Breast epithelium (tissue), 4 donors: ENCODE measurements at places on chromosomes 6 and 20.

- DNase-seq = no peak
- no peaks in the 10 kb centered on the region for H3K4me1 ChIP-seq
- H3K36me3 ChIP-seq = no peaks in the 10 kb centered on the region
These were observed 15.9 kb downstream of the PRDM1 start for GRCh38 chr6:106102034-106102433.

DNA sequence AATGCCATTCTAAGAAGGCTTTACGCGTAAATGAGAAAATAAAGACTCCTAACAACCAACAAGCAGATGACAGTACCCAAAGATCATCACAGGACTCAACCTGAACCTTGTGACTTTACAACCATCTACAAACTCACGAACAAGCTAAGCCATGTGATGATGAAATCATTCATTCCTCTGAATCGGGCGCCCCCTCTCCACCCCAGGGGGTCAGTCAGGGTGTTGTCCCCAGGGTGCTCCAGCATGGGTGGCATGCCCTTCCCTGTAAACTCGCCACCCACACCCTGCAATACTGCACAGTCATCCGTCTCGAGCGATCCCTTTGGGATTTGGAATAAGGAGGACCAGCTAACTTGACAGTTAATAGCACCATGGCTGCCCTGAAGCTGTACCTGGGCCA, 12.6 kb downstream of the SERPINB6 start:
- H3K27me3 ChIP-seq = no peaks in the 10 kb centered on the region
- DNase-seq = no peak
- no peaks in the 10 kb centered on the region for H3K36me3 ChIP-seq
- peaks cover 2% of the 10 kb centered on the region for H3K4me1 ChIP-seq

- no peaks in the 10 kb centered on the region for H3K27me3 ChIP-seq
- no peaks in the 10 kb centered on the region for H3K36me3 ChIP-seq
- no peak for DNase-seq
- H3K27ac ChIP-seq = no peak overlapping the region
- H3K4me3 ChIP-seq = no peak overlapping the region
These were observed 115.9 kb downstream of the OTOR start for GRCh38 chr20:16864069-16864468.

GRCh38 chr6:87244380-87244779, 78.0 kb upstream of the SMIM8 start:
- H3K27ac ChIP-seq = no peak overlapping the region
- no peak overlapping the region for H3K4me3 ChIP-seq
- H3K36me3 ChIP-seq = peaks cover 3% of the 10 kb centered on the region
- no peaks in the 10 kb centered on the region for H3K27me3 ChIP-seq
- H3K4me1 ChIP-seq = no peaks in the 10 kb centered on the region

GRCh38 chr6:4805553-4806336, 29.5 kb downstream of the CDYL start:
- no peaks in the 10 kb centered on the region for H3K36me3 ChIP-seq
- no peaks in the 10 kb centered on the region for H3K4me1 ChIP-seq
- no peak overlapping the region for H3K27ac ChIP-seq
- DNase-seq = no peak
- no peaks in the 10 kb centered on the region for H3K27me3 ChIP-seq

GRCh38 chr6:53527249-53527765, 17.6 kb downstream of the GCLC start:
- no peak for DNase-seq
- no peaks in the 10 kb centered on the region for H3K27me3 ChIP-seq
- H3K4me1 ChIP-seq = no peaks in the 10 kb centered on the region
- no peaks in the 10 kb centered on the region for H3K36me3 ChIP-seq

GRCh38 chr20:58048096-58048702, 180.3 kb downstream of the ANKRD60 start:
- no peaks in the 10 kb centered on the region for H3K36me3 ChIP-seq
- no peak for DNase-seq
- H3K27ac ChIP-seq = no peak overlapping the region

DNA sequence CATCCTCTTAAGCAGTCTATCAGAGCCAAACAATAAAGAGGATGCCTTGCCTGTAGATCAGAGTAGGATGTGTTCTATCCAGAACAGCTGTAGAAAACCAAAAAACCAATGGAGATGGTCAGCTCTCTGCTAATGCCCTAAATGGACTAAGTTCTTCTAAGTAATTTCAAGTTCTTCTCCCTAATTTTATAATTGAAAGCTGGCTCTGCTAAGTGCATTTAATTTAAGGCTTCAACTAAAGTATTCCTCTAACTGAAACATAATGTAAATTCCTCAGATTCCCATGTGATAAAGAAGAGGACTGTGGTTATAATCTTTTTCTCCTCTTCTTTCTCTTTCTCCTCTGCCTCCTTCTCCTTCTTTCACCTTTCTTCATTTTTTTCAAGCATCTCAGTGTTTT, 709.5 kb downstream of the KIF16B start:
- H3K27ac ChIP-seq = no peak overlapping the region
- H3K27me3 ChIP-seq = no peaks in the 10 kb centered on the region
- no peak overlapping the region for H3K4me3 ChIP-seq
- H3K36me3 ChIP-seq = no peaks in the 10 kb centered on the region

DNA sequence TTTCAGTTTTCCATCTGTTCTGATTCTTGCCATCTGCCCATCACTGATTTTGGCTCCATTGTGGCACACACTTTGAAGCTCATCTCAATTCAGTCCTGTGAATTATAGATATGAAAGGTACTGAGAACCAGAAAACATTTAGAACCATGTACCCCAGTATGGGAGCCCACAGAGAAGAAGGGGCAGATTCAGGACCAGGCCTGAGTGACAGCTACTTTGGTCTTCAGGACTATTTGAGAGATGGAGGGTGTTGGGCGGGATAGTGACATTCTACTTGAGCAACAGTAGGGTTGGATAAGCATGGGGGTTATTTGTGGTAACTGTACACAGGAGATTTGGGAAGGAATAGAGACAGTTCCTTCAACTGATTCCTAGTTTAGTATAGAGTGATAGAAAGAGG, 259.2 kb upstream of the MANEA start:
- no peak for DNase-seq
- H3K27ac ChIP-seq = no peak overlapping the region
- H3K4me3 ChIP-seq = no peak overlapping the region
- no peaks in the 10 kb centered on the region for H3K4me1 ChIP-seq

- H3K4me1 ChIP-seq = no peaks in the 10 kb centered on the region
- DNase-seq = no peak
- H3K27ac ChIP-seq = no peak overlapping the region
- no peak overlapping the region for H3K4me3 ChIP-seq
- no peaks in the 10 kb centered on the region for H3K36me3 ChIP-seq
These were observed 44.4 kb upstream of the BMP5 start for GRCh38 chr6:55919716-55920308.

GRCh38 chr20:22394583-22394982, 189.8 kb downstream of the FOXA2 start:
- no peaks in the 10 kb centered on the region for H3K36me3 ChIP-seq
- peaks cover 19% of the 10 kb centered on the region for H3K27me3 ChIP-seq
- H3K4me3 ChIP-seq = no peak overlapping the region
- H3K27ac ChIP-seq = no peak overlapping the region

DNA sequence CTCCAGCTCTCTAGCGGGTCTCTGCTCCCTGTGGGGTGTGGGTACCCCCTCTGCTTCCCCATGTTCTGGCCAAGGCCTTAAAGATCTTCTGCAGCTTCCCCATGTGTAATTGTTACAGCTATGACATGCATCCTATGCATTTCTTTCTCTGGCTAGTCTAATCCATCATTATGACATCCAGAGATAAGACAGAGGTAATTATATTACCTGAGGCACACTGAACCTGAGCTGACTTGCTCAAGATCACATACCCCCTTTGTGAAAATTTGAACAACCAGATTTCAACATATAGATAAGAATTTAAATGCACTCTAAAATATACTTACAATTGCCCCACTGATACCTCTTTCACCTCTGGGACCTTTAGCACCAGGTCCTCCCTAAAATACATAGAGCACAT, 102.4 kb downstream of the COL12A1 start:
- H3K27me3 ChIP-seq = no peaks in the 10 kb centered on the region
- H3K4me1 ChIP-seq = peaks cover 2% of the 10 kb centered on the region
- no peaks in the 10 kb centered on the region for H3K36me3 ChIP-seq
- no peak overlapping the region for H3K4me3 ChIP-seq

- no peaks in the 10 kb centered on the region for H3K27me3 ChIP-seq
- H3K36me3 ChIP-seq = no peaks in the 10 kb centered on the region
- H3K27ac ChIP-seq = peak overlapping the region; percentile 96
- no peaks in the 10 kb centered on the region for H3K4me1 ChIP-seq
- peak overlapping the region; percentile 79 for H3K4me3 ChIP-seq
- peak; percentile 58 for DNase-seq
These were observed 80.4 kb upstream of the BTN3A2 start for GRCh38 chr6:26284537-26285142.

GRCh38 chr20:52267418-52267817, 75.8 kb upstream of the ZFP64 start:
- no peaks in the 10 kb centered on the region for H3K27me3 ChIP-seq
- H3K4me3 ChIP-seq = no peak overlapping the region
- no peak for DNase-seq
- no peaks in the 10 kb centered on the region for H3K4me1 ChIP-seq

DNA sequence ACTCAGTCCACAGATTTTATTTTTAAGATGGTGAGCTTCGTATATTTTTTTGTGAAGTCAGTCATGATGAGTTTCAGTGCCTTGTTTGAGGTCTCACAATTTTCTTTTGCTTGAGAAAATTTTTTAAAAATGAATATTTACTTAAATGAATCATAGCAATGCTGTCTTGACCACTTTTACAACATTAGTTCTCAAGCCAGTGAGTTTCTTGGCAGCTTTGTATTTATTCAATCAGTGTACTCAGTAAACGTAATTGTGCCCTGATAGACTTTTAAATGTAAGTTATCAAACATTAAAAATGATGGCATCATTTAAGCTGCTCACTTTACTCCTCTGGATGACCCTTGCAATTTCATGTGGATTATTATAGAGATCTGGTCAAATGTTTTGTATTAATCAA, 261.4 kb downstream of the KHDC1L start:
- H3K27ac ChIP-seq = no peak overlapping the region
- no peak for DNase-seq
- no peaks in the 10 kb centered on the region for H3K4me1 ChIP-seq
- no peaks in the 10 kb centered on the region for H3K27me3 ChIP-seq

GRCh38 chr20:745683-746301, 22.5 kb downstream of the SLC52A3 start:
- DNase-seq = no peak
- no peak overlapping the region for H3K27ac ChIP-seq
- no peaks in the 10 kb centered on the region for H3K27me3 ChIP-seq
- H3K4me1 ChIP-seq = no peaks in the 10 kb centered on the region

- no peak overlapping the region for H3K4me3 ChIP-seq
- H3K36me3 ChIP-seq = no peaks in the 10 kb centered on the region
- no peaks in the 10 kb centered on the region for H3K27me3 ChIP-seq
- no peaks in the 10 kb centered on the region for H3K4me1 ChIP-seq
- no peak for DNase-seq
These were observed 6.0 kb upstream of the SMIM28 start for GRCh38 chr6:138371720-138372119.

DNA sequence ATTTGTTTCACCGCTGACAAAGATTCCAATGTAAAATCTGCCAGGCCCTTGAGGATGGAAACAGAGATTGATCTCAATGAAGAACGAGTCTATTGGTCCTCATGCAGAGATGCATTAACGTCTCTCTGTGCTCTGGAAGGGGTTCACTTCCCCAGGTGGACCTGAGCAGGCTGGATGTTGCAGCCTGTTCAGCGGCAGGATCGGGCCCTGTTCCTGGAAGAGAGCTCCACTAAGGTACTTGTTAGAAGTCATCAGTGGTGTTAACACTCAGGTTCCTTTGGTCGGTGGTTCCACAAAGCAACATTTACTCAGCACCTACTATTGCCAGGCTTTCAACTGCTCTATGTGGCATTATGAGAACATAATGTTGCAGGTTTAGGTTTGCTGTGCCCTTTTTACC, 107.5 kb downstream of the TCP11 start:
- no peak for DNase-seq
- no peak overlapping the region for H3K4me3 ChIP-seq
- no peaks in the 10 kb centered on the region for H3K27me3 ChIP-seq
- peak overlapping the region; percentile 74 for H3K27ac ChIP-seq
- H3K4me1 ChIP-seq = peaks cover 4% of the 10 kb centered on the region

DNA sequence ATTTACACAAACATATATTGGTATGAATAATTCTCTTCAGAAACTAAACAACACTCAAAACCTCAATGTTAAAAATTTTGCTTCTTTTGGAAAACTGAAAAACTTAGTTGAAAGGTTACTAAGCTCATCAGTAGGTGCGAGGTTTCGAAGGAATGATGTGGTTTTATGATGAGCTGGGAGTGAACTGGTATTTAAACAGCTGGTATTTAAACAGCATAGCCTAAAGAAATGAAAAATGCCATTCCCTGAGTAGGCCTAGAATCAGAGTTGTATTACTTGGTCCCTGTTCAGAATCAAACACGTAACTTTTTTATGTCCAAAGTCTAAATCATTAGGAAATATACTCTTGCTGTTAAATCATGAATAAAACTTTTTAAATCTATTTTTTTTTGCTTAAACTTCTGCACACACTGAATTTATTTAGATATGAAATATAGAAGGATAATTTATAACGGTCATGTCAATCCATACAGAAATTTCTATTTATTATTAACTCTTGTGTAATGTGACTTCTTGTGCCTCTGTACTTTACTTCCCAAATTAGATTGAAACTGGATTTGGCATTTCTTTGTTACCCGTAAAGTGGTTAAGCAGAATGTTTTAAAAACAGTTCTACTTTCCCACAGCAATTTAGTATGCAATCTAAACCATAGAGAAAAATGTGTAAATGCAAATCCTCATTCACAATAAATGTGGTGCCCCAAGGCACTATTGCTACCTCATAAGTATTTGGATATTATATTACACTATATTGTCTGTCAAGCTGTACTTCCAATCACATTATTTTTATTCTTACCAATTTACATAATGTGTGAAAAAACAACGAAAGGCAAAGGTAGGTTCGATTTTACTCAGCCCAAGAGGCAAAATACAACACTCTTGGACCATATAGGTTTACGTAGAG, 124.1 kb downstream of the HS3ST5 start:
- no peak overlapping the region for H3K4me3 ChIP-seq
- DNase-seq = no peak
- no peak overlapping the region for H3K27ac ChIP-seq
- no peaks in the 10 kb centered on the region for H3K36me3 ChIP-seq

DNA sequence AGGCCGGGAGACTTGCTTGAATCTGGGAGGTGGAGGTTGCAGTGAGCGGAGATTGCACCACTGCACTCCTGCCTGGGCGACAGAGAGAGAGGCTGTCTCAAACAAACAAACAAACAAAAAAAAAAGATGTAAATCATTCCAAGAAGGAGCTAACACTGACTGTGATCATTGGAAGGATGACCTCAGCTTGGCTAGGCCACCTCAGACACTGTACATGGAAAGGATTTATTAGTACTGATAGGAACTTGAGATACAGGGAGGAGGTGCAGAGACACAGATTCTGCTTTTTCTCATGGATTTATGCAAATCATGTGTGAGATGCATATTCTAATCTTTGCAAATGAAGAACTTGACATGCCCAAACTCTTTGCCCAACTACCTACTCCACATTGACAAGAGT, 293.6 kb downstream of the HIVEP2 start:
- H3K36me3 ChIP-seq = no peaks in the 10 kb centered on the region
- no peaks in the 10 kb centered on the region for H3K27me3 ChIP-seq
- no peak overlapping the region for H3K4me3 ChIP-seq
- DNase-seq = no peak
- H3K27ac ChIP-seq = no peak overlapping the region
- no peaks in the 10 kb centered on the region for H3K4me1 ChIP-seq

- H3K27ac ChIP-seq = no peak overlapping the region
- H3K27me3 ChIP-seq = no peaks in the 10 kb centered on the region
- no peak for DNase-seq
- no peaks in the 10 kb centered on the region for H3K4me1 ChIP-seq
- H3K4me3 ChIP-seq = no peak overlapping the region
- H3K36me3 ChIP-seq = no peaks in the 10 kb centered on the region
These were observed 261.4 kb downstream of the ZFAND3 start for GRCh38 chr6:38080889-38081288.
